Large intestine (tissue), 12 donors: ENCODE measurements at places on chromosomes 5 and 9.

DNA sequence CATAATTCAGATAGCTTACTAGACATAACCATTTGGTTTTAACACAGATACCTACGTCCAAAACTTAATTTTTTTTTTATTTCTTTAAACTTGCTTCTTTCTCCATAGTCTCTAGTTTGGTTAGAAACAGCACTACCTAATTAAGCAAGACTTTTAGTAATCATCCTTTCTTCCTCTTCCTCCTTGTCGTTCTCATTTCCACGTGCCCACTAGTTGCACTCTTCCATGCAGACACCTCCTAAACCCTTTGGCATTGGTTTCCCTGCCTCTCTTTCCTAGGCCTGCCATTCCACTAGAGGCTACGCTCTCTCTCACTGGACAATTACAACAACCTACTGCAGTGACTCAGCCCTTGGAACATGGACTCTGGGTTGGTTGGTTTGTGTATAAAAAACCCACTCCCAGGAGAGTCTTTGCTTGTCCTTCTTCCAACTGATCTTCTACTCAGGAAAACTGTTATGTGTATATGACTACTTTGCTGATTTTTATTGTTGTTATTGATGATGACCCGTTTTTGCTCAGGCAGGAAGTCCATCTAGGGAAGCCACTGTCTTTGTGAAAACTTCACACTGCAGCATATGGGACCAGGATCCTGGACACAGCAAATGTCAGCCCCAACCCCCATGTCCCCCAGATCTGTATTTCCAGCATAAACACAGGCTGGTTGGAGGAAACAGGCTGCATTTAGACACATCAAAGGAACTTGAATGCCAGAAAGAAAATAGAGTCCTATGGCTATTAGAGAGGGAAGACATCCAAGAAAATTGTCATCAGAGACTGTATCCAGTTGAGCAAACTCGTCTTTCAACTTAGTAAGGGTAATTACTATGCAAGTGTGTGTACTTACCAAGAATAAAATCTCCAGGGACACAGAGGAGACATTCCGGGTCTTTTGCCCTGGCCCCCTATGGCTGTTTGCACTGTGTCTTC, 503.2 kb downstream of the GADD45G start:
- DNase-seq: no peak

- peak; percentile 26 for DNase-seq
Observed at GRCh38 chr5:94968507-94969095, 316.3 kb downstream of the MCTP1 start.

DNA sequence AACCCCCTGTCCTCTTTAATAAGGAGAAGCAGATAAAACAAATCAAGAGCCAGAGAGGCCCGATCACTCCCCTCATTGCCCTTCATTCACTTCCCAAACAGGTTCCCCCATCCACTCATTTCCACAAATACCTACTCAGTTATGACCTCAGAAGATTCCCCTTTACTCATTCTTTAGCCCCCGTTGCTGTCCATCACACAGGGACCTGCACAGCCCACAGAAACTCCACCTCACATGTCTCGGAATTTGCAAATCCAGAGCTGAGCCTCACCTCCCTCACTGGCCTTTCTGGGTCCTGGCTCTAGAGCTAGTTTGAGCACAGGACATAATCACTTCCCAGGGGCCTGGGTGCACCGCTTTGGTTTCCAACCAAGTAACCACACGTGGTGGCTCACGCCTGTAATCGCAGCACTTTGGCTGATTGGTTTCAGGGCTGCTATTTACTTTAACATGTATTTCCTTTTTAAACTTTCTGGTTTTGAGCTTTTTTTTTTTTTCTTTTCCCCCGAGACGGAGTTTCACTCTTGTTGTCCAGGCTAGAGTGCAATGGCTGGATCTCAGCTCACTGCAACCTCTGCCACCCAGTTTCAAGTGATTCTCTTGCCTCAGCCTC, 17.8 kb downstream of the ATP6V0E1 start:
- DNase-seq: no peak

DNA sequence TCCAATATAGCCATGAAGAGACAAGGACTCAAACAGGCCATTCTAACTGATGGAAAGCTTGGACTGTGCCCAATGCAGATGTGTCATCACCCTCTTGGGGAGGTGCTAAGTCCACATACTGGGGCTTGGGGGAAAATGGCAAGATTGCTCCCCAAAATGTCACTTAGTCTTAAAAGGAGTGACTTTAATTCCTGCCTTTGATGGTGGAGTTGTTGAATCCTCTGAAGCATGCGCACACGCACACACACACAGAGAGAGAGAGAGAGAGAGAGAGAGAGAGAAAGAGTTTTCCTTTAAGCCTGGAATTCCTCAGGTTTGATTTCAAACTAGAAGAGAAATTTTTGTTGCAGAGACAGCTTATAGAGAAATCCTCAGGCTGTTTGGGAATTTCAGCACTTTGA, 161.9 kb upstream of the GAS1 start:
- no peak for DNase-seq

- DNase-seq: no peak
Observed at GRCh38 chr9:80556631-80557030, 984.9 kb downstream of the TLE4 start.

DNA sequence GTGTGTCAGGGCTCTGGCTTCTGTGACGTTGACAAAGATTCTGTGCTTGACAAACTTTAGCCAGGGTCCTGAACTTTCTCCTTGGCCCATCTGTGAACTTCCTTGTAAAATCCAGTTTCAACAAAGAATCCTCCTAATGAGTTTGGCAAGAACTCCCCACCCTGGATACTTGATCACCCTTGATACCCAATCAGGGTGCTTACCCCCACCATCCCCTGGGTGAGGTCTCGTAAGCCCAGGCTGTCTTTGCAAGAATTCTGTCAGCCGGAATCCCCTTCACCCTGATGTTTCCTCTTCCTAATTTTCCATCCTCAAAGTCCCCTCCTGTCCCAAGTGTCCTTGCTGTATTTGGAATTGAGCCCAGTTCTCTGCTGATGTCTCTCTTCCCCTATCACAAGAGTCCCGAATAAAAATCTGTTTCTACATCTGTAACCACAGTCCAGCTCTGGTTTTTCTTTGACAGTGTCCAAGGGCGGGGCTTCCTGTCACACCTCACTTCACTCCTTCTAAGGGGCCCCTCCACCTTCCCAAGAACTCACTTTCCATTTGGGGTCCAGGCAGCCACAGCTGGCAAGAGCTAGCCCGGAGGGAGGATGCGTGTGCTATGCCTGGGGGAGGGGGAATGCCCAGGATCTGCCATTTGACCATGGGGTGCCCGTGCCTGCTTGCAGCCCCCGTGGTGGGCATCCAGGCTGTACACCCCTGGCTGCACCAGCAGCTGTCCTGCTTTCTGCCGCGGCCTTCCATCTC, 2.7 kb upstream of the CARD19 start:
- DNase-seq: peak; percentile 34

DNA sequence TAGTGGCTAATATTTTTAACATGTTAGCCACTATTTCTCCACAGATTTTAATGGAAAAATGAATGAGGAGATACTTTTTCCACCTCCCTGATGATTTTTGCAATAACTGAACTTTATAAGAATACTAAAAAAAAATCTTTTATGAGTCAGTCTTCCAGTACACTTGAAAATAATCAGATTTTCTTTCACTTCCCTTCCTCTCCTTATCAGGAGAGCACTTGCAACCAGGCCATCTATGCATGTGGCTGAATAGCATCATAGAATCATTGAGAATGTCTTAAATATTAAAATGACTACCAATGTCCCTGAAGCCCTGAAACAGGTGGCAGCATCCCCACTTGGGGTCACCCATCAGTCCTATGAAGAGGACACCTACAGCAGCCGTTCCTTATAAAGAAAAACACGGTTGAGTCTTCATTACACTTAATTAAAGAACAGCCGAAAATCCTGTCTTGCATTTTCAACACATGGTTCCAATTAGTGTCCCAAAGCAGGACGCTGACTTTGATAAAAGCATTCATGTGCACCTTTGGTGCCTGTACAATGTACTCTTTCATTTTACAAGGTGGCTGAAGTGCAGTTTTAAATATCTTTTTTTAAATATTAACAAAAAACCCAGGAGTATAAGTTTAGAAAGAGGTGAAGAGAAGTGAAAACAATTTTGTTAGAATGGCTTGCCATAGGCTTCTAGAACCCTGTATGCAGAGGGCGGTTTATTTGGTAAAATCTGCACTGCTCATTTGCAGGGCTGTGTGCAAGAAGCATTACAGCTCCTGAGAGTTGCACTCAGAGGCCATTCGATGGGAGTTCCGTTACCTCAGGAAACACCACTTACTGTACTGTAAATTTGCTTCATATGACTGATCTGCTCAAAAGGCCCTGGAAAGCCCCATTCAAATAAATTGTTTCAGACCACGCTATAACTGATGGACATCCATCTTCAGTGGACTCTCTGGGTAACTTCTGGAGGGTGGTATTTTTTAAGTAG, 106.9 kb upstream of the VCAN start:
- no peak for DNase-seq

DNA sequence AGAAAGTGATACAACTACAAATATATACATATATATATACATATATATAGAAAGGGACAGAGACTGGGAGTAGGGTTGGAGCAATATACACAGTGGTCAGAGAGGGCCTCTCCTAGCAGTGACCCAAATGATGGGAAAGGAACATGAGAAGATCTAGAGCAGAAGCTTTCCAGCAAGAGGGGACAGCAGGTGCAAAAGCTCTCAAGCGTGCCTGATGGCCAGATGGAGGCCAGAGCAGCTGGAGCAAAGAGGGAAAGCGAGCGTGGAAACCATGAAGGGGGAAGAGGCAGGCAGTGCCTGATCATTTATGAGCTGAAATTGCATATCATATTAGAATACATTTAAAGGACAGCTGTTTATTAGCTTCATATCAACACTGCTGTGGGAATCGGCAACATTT, 7.6 kb upstream of the GRPEL2 start:
- DNase-seq: no peak

GRCh38 chr9:4144869-4145268, 155.0 kb downstream of the GLIS3 start:
- DNase-seq: peak; percentile 37

- DNase-seq: peak; percentile 34
Observed at GRCh38 chr9:95880021-95880690, 4.7 kb downstream of the ERCC6L2 start.
